Gastroesophageal sphincter (tissue), 4 donors: ENCODE measurements at places on chromosomes 4 and X. TPM values are rescaled to one million over a fixed set of nuclear protein-coding genes. Genes with fewer than 3 reads are reported as not detected.

The MAGEC2 gene
- not detected for total RNA-seq

The NIPAL1 gene
- 0.23 TPM for total RNA-seq

The SLC4A4 gene
- total RNA-seq = 5.5 TPM

The PDCL2 gene
- total RNA-seq = not detected

The SLC9A6 gene
- 22.7 TPM for total RNA-seq

The GLUD2 gene
- total RNA-seq = 1.1 TPM

DNA sequence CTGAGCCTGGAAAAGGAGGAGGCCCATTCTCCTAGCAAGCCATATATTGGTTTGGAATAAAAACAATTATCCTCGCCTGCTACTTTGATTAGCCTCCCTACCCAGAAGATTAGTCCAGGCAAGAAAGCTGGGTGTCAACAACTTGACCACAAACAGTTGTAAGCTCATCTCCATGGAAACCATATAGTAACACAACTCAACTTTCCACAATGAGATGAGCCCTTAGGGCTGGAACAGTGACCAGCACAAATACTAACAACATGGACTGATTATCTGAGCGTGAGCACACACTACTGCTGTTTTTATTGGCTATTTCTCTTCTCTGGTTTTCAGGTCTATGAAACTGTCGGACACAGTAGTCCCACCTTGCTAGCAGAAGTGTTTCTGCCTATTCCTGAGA lies 80.8 kb downstream of the CC2D2A start:
- no peak for ATAC-seq

GRCh38 chr4:82754513-82755165 lies 44.0 kb downstream of the SCD5 start:
- no peak for ATAC-seq

GRCh38 chr4:121030131-121030530 lies 42.2 kb downstream of the NDNF start:
- no peak for ATAC-seq

- ATAC-seq = no peak
These were observed 415.8 kb downstream of the STIM2 start for GRCh38 chr4:27276307-27277073.

DNA sequence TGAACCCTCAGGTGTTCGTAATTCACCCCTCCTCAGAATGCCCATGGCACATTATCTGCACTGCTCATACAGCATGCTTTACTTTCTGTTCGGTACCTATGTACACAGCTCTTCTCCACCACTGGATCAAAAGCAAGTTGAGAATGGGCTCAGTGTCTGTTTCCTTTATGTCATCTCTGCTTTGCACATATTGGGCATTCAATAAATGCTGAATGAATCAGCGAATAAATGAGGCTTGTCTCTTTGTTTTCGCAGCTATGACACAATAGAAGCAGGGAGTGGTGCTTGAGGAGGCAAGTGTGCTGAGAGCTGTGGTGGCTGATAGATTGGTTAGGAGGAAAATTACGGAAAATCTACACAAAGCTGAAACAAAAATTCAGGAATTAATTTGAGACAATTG lies 109.1 kb upstream of the VMA21 start:
- no peak for ATAC-seq

DNA sequence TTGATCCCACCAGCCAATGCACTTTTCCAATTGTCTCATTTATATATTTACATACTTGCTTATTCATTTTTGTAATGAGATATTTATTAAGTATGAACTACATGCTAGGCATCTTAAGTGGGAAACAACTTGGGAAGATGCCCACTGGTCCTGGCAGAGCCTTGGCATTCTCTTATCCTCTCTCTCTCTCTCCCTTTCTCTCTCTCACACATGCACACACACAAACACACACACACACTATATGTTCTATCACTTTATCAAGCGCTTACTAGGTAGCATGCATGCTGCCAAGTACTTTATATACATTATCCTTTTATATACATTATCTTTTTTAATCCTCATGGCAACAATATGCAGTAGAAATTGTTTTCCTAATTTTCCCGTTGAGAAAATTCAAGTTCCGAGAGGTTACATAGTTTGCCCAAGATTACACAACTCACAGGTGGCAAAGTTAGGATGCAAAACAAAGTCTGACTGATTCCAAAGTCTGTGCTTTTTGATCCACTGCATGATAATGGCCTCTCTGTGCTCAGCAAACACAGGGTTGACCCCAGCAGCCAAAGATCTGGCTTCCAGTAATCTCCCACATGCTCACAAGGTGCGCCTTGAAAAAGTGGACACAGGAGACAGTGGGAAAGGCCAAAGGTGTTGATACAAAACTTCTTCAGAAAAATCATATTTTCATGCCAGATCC lies 173.1 kb upstream of the KLF3 start:
- ATAC-seq = no peak

DNA sequence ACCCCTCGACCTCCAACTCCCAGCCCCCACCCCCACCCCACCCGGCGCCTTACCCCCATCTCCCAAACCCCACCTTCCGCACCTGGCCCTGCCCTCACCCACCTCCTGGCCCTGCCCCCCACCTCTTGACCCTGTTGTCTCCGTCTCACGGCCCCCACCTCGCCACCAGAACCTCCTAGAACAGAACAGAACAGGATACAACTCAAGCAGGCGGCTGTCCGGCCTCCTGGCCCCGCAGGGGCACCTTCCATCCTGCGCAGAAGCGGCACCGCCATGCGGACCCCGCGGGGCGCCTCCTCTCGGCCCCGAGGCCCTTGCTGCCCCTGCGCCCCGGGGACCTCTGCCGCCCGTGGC lies 354 bp downstream of the CTAG2 start:
- ATAC-seq = no peak

- no peak for ATAC-seq
These were observed 146.2 kb downstream of the PCDH7 start for GRCh38 chr4:30866346-30866745.

GRCh38 chrX:35728481-35728880 lies 69.7 kb upstream of the MAGEB16 start:
- no peak for ATAC-seq

DNA sequence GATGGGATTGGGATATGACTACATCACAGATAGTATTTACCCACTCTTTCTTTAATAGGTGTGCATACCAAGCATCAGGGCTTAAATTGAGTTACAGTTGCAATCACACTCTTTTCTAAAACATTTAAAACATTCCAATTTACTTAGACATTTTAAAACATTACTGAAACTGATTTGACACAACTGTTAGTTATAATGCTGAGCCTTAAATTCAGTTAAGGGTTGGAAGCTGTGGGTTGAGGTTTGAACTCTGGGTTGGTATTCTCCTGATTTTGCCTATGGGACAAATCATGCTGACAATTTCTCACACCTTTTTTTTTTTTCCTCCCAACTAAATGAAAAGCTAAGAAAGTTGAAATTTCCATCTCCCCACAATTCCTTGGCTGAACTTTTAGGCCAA lies 16.3 kb downstream of the SLIT2 start:
- ATAC-seq = no peak

DNA sequence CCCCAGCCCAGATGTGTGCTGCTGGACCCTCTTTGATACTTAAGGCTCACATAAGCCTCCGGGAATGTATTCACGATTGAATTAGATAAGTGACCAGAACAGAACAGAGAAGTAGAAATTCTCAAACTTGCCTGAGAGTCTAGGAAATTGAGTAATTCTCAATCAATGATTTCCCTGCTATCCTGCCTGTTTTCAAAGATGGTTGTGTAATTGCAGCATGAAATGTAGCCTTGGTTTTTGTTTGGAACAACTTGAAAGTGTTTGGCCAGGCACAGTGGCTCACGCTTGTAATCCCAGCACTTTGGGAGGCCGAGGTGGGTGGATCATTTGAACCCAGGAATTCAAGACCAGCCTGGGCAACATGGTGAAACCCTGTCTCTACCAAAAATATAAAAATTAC lies 41.2 kb downstream of the TNIP2 start:
- ATAC-seq = no peak

DNA sequence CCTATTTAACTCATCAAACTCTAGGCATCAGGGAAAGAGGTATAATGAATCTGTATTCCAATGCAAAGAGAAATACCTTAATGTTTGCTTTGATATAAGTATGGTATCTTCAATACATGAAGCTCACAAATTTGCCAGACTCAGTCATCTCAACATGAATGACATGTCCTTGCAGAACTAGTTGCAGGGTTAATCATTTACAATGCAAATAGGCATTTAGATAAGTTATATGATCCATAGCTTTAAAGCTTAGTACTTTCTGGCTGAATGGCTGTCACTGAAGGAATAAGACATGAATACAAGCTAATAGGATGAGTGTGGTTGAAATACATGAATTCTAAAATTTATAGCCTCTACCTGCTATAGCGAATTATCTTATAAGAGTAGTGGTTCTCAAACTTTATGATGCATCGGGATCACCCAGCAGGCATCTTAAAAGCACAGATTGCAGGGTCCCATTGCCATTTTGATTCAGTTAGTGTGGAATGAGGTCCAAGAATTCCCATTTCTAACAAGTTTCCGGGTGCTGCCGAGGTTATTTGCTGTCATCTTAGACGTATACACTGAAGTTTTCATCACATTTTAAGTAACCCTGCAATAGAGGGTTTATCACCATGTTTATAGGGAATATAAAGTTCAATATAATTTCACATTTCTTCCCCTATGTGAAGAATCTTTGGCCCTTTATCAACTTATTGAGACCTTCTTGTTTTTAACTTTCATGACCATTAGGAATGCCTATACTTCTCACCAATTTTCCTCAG lies 439.2 kb downstream of the ARHGAP24 start:
- no peak for ATAC-seq

- ATAC-seq = no peak
These were observed 124.9 kb downstream of the CBLL2 start for GRCh38 chrX:22397566-22397965.

DNA sequence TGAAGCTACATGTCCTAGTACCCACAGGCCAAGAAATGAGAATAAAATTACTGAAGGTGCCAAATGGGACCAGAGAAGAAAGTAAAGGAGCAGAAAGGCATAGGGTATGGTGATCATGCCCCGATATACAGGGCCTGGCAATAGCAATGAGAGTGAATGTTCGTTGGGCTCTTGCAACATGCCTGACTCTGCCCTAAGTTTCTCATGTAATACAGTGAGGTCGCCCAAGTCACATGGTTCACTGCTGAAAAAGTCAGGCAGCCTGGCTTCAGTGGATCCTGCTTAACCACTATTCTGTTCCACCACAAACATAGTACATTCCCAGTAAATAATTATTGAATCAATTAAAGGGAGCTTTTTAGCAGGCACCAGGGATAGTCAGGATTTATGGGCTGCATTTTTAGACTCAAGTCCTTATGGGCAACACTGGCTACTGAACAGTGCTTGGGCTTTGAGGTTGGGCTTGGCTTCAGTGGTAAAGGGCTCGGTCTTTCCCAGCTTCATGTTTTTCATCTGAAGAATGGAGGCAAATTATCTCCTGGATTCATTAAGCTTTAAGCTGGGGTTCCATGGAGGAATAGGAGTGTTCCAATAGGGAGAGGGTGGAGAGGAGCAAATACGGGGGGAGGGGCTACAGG lies 67.1 kb upstream of the ZNF518B start:
- no peak for ATAC-seq

GRCh38 chr4:128564081-128564630 lies 245.3 kb upstream of the JADE1 start:
- no peak for ATAC-seq

GRCh38 chrX:14003028-14003427 lies 26.7 kb downstream of the GEMIN8 start:
- no peak for ATAC-seq

GRCh38 chr4:77025643-77026321 lies 50.0 kb downstream of the CCNI start:
- ATAC-seq = no peak

DNA sequence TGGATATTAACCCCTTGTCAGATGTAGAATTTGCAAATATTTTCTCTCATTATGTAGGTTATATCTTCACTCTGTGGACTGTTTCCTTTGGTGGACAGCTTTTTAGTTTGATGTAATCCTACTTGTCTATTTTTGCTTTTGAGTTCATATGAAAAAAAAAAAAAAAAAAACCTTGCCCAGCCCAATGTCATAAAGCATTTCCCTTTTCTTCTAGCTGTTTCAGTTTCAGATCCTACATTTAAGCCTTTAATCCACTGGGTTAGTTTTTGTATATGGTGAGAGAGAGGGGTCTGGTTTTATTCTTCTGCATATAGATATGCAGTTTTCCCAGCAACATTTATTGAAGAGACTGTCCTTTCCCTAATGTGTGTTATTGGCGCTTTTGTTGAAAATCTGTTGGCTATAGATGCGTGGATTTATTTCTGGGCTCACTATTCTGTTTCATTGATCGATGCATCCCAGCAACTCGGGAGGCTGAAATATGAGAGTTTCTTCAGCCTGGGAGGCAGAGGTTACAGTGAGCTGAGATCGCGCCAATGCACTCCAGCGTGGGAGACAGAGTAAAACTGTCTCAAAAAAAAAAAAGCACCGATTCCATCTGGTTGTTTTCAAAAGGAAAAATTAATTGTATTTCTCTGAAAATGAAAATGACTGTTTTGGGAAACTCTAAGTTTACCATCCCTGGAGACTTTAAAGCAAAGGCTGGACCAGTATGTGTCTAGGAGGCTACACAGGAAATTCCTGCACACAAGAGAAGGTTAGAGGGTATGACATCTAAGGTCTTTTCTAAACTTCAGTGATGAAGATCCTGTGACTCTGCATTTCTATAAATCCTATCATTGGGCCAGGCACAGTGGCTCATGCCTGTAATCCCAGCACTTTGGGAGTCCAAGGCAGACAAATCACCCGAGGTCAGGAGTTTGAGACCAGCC lies 35.6 kb downstream of the STEEP1 start:
- no peak for ATAC-seq

GRCh38 chrX:69119122-69119521 lies 46.1 kb downstream of the PJA1 start:
- ATAC-seq = no peak

- ATAC-seq = no peak
These were observed 5.3 kb upstream of the HAND2 start for GRCh38 chr4:173535165-173535902.

DNA sequence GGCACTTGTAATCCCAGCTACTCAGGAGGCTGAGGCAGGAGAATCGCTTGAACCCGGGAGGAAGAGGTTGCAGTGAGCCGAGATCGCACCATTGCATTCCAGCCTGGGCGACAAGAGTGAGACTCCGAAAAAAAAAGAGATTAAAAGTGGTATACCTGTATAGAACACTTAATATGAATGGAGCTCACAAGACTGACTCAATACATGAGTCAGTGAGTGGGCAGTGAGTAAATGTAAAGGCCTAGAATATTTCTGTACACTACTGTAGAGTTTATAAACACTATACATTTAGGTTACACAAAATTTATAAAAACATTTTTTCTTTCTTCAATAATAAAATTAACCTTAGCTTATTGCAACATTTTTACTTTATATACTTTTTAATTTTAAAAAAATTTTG lies 93.8 kb downstream of the CENPC start:
- no peak for ATAC-seq

- ATAC-seq = peak; percentile 62
These were observed 56.4 kb downstream of the IRF2 start for GRCh38 chr4:184417802-184418511.

DNA sequence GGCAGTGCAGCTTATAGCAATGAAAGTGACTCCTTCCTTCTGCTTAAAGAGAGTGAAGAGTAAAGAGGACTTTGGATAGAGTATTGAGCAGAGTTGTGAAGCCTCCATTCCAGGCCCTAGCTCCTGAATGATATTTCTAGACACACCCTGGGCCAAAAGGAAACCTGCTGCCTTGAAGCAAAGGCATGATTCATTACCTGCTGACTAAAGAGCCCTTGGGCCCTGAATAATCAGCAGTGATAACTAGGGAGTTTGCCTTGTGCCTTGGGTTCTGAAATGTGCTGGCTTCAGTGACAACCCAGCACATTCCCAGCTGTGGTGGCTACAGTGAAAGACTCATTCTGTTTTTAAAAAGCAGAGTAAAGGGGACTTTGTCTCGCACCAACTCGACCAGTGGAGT lies 49.2 kb downstream of the STPG2 start:
- no peak for ATAC-seq

- ATAC-seq = no peak
These were observed 12.4 kb downstream of the PSAPL1 start for GRCh38 chr4:7422151-7422897.
